ENCODE measurements at places on chromosomes 2 and 18.

- DNase-seq = no peak
Observed at GRCh38 chr2:66901344-66901743, 466.4 kb downstream of the MEIS1 start.

DNA sequence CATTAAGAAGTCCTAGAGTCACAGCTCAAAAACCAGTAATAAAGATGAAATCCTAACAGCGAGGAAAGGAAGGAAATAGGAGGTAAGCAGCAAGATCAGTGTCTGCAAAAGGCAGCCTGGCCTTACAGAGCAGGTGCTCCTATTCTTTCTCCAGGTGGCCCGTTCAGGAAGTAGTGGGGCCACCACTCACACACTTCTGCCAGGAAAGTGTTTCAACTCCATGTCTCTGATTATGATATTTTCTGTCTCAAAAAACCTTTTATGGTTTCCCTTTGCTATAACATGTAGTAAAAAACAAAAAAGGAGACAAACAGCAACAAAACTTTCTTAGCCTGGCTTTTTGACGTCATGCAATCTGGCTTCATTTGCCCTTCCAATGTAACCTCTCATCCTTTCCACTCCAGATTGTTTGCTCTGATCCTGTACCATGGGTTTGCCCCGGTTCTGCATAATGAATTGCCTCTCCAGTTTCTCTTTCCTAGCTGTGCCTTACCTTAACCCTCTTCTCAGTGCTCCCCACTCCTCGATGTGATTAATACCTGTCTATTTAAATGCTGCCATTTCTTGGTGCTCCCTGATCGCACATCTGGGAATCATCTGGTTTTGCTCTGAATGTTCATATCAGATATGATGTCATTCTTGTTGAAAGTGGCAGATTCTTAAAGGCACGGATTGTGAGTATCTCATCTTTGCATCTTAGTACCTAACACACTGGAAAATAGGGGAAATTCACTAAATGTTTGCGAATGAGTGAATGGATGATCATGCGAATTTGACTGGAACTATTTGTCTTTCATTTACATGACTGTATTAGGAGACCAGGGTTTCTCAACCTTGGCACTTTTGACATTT, 50.6 kb upstream of the PTPRM start:
- DNase-seq = no peak

DNA sequence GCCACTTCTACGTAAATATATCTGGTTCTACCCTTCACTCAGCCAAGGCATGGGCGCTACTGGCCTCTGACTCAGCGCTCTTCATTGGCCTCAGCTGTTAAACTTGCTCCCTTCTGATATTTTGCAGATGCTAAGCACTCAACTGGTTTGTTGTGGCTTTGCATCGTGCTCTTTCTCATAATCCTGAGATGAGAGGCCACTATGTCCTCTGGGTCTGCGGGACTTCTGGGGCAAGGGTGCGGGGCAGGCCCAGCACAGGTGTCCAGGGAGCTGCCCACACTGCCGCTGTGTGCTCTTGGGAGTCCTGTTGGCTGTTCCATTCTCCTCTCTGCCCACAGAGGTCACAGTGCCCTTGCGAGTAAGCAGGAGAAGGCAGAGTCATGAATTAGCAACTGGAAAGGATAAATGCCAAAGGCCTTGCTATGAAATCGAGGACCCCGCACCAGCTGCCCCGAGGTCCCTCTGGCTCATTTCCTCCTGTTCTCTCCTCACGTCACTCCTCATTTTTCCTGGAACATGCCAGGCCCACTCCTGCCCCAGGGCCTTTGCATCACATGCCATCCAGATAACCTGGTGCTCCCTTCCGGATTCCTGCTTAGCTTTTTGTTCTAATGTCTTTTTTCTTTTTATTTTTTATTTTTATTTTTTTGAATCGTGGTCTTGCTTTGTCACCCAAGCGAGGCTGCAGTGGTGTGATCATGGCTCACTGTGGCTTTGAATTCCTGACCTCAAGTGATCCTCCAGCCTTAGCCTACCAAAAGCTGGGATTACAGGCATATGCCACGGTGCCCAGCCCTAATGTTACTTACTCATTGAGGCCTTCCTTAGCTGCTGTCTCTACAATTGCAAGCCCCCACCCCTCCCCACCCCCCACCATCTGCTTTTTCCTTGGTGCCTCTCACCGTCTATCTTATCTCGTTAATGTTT, 34.9 kb upstream of the MAT2A start:
- no peak for DNase-seq

DNA sequence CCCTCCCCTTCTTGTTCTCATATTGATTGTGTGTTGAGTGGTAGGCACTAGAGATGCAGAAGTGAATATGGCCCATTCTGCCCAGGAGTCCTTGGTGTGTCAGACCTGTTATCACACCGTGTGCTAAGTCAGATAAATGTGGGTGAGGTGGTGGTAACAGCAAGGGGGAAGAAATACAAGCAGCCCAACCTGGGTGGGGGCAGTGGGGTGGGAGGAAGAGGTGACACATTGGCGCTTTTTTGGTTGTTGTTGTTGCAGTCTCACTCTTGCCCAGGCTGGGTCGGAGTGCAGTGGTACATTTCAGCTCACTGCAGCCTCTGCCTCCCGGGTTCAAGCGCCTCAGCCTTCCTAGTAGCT, 12.8 kb downstream of the B3GNT2 start:
- no peak for DNase-seq

- no peak for DNase-seq
Observed at GRCh38 chr2:202096736-202097135, 23.7 kb downstream of the KIAA2012 start.

DNA sequence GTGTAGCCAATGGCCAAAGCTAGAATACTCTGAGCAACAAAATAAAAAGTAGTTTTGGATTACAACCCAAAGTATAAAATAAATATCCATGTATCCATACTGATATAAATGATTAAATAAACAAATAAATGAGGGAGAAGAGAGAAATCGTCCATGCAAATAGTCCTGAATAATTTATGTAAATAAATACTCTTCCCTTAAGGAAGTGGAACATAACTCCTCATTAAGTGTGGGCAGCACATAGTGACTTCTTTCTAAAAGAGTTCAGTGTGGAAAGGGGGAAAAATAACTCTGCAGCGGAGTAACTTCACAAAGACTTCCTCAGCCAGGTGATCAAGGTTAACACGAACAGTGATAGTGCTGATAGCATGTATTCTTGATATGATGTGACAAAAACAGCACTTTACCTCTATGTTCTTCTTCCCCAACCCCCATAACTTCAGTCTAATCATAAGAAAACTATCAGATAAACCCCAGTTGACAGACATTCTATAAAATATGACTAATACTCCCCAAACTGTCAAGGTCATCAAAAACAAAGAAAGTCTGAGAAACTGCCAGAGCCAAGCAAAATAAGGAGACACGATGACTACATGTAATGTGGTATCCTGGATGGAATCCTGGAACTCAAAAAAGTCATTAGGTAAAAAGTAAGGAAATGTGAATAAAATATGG, 30.7 kb downstream of the METTL8 start:
- DNase-seq = no peak

DNA sequence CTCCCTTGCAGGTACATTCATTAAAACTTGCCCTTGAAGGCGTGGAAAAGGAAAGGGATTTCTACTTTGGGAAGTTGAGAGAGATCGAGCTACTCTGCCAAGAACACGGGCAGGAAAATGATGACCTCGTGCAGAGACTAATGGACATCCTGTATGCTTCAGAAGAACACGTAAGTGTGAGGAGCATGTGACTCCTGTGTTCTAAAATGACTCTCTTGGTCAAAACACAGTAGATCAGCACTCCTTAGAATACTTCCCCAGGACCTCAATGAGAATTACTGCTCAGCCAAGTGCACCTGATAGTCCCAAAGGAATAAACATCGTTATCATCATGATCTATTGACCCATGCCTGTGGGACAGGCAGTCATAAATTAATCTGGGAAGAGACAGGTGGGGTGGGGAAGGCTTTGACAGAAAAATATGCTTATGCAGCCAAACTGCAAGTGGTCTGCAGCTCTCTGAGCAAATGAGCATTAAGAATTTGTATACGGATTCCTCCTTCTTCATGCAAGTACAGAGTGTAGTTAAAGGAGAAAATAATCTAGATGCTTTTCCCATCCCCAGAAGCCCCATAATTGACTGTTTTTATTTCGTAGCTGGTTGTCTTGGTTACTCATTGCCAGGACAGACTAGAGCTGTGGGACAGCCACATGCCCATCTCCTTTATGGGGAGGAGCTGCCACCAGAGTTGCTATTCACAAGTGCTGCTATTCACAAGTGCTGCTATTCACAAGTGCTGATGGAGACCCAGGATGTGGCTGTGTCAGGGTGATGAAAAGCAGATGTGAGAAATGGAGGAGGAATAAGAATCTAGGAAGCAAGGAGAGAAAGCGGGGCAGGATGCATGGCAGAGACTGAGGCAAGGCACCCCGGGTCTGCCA, 91.0 kb downstream of the MAPRE2 start:
- no peak for DNase-seq

GRCh38 chr2:95372216-95372829, 30.2 kb upstream of the FAHD2A start:
- no peak for DNase-seq

- no peak for DNase-seq
Observed at GRCh38 chr18:10099539-10100140, 185.8 kb downstream of the VAPA start.

- no peak for DNase-seq
Observed at GRCh38 chr2:159637988-159638501, 21.7 kb upstream of the BAZ2B start.

DNA sequence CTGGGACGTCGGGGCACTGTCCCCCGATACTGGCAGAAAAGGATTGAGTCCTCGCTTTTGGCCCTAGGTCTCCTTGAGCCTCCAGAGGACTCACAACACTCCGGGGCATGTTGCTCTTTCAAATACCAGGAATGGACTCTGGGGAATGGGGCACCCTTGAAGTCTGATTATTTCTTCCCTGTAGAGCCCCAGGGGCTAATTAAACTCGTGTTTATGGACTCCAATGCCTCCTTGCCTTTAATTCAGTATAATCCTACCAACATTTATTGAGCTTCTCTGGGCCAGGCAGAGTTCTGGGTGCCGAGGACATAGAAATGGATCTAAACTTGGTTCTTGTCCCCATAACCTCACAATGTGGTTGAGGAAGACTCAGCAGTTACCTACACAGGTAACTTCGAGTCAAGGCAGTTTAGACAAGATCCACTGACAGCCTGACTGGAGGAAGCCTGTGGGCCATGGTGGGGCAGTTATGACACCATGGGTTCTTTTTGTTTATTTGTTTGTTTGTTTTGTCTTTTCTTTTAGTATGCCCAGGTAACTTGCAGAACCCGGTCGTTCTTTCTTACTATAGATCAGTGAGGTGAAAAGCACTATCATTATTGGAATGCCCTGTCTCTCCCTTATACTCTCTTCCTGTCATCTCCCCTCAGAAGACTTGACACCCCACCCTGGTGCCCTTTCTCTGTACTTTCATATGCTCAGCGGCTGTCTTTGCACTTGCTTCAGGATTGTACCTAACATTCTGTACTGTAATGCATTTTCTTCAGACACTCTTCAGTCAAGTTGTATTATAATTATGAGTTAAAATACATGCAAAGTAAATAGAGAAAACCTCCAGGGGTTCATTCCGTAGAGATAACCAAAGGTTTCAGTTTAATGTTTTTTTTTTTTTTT, 3.2 kb downstream of the CFLAR start:
- DNase-seq = no peak

DNA sequence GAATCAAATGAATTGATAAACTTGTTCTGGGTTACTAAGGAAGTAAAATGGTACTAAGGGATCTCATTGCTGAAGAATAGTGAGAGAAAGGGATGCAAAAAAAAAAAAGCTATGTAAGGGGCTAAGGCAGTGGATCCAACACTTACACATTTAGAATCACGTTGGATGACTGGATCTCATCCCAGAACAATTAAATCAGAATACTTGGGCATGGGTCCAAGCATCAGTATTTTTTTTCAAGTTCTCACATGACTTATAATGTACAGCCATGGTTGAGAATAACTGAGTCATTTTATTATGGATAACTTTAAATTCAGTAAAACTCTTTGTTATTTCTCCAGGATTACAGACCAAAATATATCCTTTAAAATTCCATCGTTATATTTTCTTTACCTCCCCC, 8.5 kb downstream of the DSC1 start:
- no peak for DNase-seq

DNA sequence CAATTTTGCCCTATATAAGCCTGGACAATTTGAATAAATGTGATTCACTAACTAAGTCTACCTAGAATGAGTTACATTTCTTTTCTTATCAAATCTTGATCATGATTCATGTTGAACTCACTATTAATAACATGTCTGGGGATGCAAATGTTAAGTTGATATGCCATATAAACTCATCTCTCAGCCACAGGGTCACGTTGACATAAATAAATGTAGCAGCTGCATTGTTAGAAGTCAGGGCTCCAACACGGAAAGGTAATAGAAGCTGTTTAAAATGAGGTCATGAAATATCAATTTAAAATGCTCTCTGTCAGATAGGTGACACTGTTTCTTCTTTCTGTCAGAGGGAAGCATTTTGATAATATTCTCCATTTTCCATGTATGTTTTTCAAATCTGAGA, 521.9 kb downstream of the CCDC85A start:
- DNase-seq = no peak

DNA sequence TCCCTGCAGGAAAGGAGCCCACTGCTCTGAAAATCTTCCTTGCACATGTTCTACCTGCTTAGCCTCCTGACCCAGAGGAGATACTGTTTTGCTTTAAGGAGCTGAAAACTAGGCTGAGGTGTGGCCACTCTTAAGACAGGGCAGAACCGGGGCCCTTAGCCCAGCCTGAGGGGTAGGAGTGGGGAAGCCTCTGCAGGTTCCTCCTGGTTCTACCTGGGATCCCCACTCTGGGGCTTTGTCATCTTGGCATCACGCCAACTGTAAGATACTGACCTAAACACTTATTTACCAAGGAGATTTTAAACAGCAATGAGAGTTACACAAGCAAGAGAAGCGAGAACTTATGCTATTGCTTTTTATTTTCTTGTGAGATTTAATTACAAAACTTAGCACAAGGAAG, 86.9 kb downstream of the KCTD1 start:
- no peak for DNase-seq

- no peak for DNase-seq
Observed at GRCh38 chr2:129930451-129930850, 49.0 kb upstream of the RAB6C start.

DNA sequence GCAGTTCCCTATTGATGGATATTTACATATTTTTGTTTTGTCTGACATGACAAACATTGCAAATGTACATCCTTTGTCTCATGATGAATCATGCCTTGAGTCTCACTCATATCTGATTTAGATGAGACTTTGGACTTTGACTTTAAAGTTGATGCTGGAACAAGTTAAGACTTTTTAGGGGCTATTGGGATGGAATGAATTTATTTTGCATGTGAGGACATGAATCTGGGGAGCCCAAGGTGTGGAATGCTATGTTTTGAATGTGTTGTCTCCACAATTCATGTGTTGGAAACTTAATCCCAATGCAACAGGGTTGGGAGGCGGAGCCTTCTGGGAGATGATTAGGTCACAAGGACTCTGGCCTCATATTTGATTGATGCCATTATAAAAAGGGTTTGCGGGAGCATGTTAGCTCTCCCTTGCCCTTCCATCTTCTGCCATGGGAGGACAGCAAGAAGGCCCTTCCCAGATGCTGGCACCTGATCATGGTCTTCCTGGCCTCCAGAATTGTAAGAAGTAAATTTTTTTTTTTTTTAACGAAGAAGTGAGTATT, 29.1 kb upstream of the INO80D start:
- no peak for DNase-seq
